ENCODE measurements at places on chromosomes 12 and 14.

DNA sequence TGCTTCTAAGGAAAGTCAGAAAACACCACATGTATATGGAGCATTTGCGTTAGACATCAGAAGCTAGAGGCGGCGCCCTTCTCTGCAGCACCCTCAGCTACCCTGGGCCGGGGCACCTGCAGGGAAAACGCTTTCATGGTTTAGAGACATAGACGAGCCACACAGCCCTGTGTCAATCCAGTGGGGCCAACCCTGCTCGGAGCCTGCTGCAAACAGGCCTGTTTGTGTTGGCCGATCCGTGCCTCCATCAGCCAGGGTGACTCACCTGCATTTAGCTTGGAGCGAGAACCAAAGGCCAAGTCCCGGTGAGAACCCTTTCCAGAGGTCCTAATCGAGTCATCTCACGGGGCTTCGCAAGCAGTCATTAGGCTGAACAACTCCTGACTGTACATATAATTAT, 19.5 kb upstream of the FZD10 start:
- no peak for DNase-seq

DNA sequence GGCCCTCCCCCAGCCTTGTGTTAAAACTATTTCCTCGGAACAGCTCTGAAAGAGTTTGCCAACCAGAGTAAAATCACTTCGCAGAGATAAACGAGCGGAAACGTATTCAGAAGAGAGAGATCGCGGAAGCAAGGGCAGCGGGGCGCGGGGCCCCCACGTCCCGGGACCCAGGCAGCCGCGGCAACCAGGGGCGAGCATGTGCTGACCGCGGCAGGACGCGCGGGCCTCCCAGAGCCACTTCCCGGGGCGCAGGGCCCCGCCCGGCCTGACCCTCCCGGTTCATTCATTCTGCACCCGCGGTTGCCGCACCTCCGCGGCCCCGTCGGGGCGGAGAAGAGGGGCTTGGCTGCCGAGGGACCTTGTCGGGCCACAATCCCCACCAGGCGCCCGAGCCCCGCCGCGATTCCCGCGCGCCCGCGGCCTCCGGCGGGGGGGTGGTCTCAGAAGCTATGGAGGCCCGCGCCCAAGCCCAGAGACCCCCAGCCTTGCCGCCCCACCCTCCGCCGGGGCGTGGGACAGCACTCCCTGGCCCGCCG, 598 bp downstream of the UBE2N start:
- DNase-seq = no peak

- no peak for DNase-seq
Observed at GRCh38 chr12:81874586-81874985, 115.4 kb upstream of the PPFIA2 start.

- DNase-seq = no peak
Observed at GRCh38 chr12:27580561-27581330, 56.7 kb downstream of the PPFIBP1 start.

DNA sequence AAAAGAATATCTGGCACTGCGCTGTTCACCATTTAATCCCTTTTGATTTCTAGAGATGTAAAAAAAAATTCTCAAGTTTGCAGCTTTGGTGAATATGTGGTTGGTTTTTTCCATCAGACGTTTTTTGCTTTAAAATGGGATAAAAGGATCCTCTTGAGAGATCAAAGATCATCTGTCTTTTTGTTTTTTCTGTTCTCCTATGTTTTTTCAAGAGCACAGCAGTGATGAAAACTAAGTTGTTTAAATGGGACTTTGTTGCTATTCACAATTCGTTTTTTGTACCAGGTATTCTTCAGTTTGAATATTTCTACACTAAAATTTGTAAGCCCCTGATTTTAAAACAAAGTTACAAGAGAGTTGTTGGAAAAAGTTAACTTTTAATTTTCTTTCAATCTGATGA, 29.7 kb upstream of the REP15 start:
- DNase-seq = no peak

GRCh38 chr12:57983146-57983857, 41.9 kb downstream of the ATP23 start:
- DNase-seq = peak; percentile 30

DNA sequence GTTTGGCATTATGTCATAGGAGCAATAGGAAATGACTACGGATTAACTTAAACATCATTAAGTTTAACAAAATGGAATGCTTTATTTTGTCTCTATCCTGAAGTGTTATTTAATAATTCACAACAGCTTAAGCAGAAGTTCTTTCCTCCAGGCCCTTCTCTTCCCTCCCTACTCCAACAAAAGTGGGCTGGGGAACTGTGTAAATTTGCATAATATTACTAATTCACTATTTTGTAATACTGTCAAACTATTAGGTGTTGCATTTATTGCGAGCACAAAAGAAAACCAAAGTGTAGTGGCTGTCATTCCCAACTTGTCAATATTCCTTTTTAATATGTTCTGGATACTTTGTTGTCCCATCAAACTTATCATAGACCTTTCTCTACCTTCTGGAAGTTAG, 69.8 kb downstream of the ATG14 start:
- no peak for DNase-seq

DNA sequence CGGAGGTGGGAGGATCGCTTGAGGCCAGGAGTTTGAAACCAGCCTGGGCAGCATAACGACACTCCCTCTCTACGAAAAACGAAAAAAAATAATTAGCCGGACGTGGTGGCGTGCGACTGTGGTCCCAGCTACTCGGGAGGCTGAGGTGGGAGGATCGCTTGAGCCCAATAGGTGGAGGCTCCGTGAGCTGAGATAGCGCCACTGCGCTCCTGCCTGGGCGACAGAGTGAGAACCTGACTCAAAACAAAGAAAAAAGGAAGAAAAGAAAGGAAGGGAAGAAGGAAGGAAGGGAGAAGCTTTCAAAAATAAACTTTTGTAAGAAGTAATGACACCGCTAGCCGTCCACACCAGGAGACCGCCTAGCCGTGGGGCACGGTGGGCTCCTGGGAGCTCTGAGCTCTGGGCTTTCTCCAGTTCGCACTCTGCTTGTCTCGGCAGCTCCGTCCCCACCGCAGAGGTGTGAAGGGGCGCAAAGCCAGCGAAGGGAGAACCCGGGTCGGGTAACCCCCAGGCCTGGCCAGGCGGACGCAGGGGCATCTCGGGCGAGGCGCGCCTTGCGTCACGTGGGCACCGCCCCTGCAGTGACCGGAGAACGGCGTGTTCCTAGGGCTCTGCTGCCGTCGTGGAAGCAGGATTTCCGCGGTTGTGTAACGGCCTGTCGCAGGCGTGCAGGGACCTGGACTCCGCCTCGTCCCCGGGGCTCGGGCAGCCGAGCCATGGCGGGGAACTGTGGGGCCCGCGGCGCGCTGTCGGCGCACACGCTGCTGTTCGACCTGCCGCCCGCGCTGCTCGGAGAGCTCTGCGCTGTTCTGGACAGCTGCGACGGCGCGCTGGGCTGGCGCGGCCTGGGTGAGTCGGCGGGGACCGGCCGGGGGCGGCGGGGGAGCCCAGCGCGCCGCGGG, at the start of gene IRAK3:
Gene IRAK3 (plus strand): TSS at position 631 of the 902 bp plus-strand sequence. CDS start 86 bp downstream, at position 717.
- DNase-seq = no peak

DNA sequence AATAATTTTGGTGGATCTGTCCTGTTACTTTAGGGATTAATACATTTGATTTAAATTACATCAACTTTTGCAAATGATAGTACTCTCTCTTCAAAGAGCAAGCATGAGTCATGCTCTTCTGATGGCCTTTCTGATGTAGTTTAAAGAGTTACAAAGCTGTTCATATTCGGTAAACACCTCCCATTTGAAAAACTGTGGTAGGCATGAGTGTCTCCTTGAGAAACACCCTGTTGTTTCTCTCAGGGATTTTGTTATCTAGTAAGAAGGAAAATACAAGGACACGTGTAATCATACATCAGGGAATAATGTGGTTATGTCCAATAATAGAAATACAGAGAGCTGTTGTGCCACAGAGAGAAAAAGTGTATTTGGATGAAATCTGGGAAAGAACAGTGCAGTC, 53.3 kb upstream of the E2F7 start:
- DNase-seq = no peak

GRCh38 chr14:45810152-45810872, 557.3 kb upstream of the MIS18BP1 start:
- no peak for DNase-seq

- DNase-seq = no peak
Observed at GRCh38 chr14:74326369-74327152, 21.7 kb upstream of the VRTN start.

GRCh38 chr12:75725521-75726111, 214.2 kb upstream of the KRR1 start:
- DNase-seq = peak; percentile 41

- peak; percentile 80 for DNase-seq
Observed at GRCh38 chr12:112125250-112125999, at the start of gene TRAFD1. Gene TRAFD1, plus strand, starts transcription at chr12:112125560. Its CDS starts 4,963 bp downstream, at chr12:112130523.

GRCh38 chr12:67512061-67512460, 136.5 kb upstream of the DYRK2 start:
- DNase-seq = no peak

DNA sequence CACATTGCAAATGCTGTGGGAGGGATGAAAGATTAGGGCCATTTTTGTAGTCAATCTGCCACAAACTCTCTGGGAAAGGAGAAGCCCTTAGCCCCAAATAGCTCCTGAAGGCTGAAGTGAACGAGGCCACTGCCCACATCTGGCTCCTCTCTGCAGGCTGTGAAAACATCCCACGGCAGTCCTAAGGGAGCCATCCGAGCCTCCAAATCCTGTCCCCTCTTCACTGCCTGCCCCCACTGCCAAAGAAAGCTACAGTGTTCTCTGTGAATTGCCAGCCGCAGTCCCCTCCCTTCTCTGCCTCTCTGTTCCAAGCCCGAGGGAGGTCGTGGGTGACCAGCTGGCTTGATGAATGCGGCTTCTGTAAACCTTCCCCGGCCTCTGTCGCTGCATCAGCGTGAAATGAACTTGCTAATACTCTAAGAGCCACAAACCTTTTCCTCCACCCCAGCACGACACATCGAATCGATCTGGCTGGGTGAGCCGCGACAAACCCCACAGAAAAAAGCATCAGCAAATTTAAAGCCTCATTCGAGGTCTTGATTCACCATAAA, 180.7 kb upstream of the NRXN3 start:
- DNase-seq = no peak

DNA sequence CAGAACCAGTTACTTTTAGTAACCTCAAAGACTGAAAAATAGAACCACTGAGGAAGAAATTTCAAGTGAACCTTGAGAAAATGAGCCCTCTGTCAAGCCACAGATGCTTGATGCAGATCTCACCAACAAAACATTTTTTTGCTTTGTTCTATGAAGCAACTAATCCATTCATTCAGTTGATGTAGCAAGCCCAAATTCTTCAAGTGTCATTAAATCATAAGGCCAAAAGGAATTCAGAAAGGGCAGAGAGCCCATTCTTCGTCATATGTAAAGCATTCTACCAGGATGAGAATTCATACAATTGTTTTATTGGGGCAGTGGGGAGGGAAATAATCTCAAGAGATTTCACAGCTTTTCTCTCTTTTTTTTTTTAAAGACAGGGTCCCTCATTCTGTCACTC, 218.0 kb upstream of the RGS6 start:
- DNase-seq = peak; percentile 86

GRCh38 chr14:104137297-104138097, 890 bp upstream of the KIF26A start:
- no peak for DNase-seq

DNA sequence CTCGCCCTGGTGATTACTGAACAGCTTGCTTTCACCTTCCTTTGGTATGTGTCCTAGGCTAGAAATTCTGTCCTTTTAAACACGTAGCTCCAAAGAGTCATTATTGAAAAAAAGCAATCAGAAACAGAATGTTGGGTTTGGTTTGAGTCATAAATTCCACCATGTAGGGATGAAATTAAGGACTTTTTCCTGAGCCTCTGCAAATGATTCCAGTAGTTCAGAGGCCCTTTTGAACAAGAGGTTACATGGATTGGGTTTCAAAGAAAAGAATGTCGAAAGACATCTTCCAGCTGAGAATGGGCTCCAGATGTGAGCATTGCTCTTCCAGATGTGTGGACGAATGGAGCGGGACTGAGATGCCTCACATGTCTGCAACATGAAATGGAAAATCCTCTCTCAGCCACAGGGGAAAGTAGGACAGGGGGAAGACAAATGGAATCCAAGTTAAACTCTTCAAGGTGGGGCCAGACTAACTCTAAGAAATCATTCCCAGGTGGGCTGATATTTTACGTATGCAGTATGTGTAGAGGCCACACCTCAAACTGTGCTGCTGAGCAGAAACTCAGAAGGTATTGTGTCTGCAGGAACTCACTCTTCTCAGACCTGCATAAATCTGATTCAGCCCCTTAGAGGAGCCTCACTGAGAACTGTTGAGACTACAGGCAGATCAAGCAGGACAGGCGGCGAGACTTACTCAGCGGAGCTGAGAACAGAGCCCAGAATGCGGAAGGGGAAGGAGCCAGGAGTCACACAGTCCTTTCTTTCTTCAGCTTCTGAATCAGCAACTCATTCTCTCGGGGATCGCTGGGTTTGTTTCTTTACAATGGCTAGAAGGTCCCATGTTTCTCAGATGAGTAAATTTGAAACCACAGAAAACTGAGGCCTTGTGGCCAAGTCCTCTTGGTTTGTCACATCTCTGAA, 23.3 kb upstream of the EMP1 start:
- peak; percentile 90 for DNase-seq

- no peak for DNase-seq
Observed at GRCh38 chr12:90298289-90298948, 589.8 kb upstream of the ATP2B1 start.

Data from non-pigmented ciliary epithelial cell (primary cell).